ENCODE measurements at places on chromosomes 13 and 19. TPM values are rescaled to one million over a fixed set of nuclear protein-coding genes. Genes with fewer than 3 reads are reported as not detected.

SIGLEC14 gene
- total RNA-seq = 3.7 TPM

GRCh38 chr19:10344780-10345179 is 5.4 kb upstream of the ICAM3 start:
- no peak for DNase-seq

- DNase-seq = no peak
These were observed 20.1 kb downstream of the ZSCAN5A start for GRCh38 chr19:56294549-56294948.

ZNF581 gene
- 17.3 TPM for total RNA-seq

DNA sequence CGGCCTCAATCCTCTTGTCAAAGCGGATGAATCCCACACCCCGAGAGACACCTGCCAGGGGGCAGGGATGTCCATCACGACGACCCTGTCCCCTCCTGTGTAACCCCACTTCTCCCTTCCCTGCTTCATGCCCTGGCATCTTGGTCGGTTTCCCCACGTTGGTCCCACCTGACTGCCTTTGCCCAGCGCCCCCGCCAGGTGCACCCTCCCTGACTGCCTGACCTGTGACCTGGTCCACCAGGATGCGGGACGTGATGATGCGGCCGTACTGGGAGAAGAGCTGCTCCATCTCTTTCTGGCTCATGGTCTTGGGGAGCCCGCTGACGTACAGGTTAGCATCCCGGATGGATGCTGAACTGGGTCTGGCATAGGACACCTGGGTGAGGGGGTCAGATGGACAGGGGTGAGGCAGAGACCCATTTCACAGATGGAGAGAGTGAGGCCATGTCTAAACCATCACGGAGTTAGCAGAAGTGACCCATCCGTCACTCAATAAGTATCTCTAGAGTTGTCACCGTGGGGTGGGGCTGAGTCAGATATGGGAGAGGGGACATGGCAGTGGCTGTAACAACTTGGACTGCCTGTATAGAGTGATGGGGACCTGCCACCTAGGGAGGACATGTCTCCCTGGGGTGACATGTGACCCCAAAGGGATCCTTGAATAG is 22.5 kb downstream of the ELAVL3 start:
- no peak for DNase-seq

DNA sequence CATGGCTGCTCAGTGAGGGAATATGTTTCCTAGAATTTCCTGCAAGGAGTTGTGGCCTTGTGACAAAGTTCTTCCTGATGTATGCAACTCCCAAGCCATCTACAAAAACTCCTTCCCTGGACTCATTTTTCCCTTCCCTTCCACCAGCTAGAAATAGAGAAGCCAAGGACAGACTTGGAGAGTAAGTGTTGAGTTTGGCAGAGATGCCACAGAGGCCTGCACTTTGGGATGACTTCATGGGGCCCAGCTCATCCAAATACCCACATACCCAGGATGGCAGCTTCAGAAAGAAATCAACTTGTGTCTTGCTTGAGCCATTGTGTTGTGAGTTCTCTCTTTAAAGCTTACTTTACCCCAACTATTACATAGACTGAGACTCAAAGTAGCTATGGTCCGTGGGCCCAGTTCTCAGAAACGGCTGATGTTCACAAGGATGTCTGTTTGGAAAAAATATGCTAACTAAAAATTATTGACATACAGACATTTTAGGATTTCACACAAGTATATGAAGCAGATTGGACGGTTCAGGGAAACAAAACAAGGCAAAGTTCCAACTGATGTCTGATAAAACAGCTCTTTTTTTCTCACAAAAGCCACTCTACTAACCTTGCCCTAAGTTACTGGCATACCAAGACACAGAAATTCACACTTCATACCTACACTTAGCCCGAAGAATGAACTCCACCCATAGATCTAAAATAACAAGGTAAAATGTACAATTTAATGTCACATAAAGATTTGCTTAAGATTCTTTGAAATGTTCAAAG is 107.9 kb downstream of the NALCN start:
- DNase-seq = no peak

GRCh38 chr13:74669149-74669548 is 534.9 kb upstream of the KLF12 start:
- DNase-seq = no peak

- no peak for DNase-seq
These were observed 822.9 kb upstream of the PRR20A start for GRCh38 chr13:56317841-56318240.

- DNase-seq = no peak
These were observed 11.9 kb downstream of the NOTCH3 start for GRCh38 chr19:15188851-15189250.

GRCh38 chr19:52946322-52947310 is 16.1 kb downstream of the ZNF816 start:
- DNase-seq = peak; percentile 54

- peak; percentile 47 for DNase-seq
These were observed 62.6 kb downstream of the MLLT1 start for GRCh38 chr19:6216996-6217751.

ZNF761 gene
- total RNA-seq = 11.2 TPM
